ENCODE measurements at places on chromosomes 7 and 10.

DNA sequence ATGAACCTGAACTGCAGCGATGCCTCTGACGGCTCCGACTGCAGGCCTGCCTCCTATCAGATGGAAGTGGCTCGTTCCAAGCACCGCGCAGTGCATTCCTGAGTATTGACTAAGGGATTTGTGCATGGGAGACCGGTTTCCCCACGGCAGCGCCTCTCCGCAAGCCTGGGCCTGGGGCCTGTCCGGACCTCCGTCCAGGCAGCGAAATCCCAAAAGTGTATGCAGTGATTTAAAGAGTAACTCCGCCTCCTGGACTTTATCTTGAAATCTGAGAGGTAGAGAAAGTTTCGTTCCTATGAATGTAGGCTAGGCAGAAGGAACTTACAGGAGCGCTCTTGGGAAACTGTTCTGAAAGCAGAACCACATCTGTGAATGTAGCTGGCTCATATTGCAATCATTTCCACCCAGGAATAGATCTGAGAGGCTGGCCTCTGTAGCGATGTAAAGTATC, 106.2 kb upstream of the CELF2 start:
- no peak for DNase-seq

- DNase-seq = no peak
These were observed 629.3 kb upstream of the LRRN3 start for GRCh38 chr7:110461621-110462020.

DNA sequence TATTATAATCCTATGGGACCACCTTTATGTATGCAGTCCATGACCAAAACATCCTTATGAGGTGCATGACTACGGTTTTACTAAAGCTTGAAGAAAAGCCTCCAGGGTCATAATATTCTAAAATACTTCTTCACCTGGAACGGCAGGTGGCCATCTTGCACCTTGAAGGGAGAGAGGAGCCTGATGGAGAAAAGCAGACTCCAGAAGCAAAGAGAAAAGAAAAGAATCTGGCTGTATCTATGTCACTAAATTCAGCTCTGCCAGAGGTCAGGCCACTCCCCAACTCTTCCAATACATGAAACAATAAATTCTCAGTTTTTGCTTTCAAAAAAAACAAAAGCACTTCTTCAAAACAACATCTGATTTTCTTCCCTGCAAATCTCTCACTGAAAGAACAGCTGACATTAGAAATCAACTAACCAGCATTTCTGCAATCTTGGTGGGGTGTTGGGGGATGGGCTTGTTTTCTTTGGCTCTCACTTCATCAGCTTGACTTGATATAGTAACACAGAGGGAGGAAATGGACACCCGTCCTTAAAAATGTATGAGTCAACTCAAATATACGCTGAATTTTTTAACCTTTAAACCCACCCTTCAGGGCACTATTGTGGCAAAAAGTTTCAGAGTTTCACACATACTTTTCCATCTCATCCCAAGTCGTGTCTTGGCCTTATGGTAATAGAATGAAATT, 21.7 kb downstream of the HIBADH start:
- no peak for DNase-seq

DNA sequence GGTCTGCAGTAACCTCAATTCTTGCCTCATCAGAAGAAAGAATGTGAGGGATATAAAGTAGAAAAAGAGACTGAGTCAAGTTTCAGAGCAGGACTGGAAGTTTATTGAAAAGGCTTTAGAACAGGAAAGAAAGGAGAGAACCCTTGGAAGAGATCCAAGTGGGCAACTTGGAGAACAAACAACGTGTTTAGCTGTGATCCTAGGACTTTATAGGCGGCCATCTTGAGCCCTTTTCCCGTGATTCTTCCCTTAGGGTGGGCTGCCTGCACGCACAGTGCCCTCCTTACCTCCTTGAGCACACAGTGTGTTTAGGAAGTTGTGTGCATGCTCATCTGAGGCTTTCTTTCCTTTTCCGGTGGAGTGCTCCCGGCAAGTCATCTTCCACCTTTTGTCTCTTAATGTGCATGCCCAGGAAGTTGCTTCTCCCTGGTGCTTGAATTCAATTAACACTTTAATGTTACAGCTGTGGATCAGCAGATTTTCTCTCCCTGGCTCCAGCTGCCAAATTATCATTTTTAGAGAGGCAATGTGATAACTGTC, 59.8 kb downstream of the ENTPD1 start:
- DNase-seq = no peak

DNA sequence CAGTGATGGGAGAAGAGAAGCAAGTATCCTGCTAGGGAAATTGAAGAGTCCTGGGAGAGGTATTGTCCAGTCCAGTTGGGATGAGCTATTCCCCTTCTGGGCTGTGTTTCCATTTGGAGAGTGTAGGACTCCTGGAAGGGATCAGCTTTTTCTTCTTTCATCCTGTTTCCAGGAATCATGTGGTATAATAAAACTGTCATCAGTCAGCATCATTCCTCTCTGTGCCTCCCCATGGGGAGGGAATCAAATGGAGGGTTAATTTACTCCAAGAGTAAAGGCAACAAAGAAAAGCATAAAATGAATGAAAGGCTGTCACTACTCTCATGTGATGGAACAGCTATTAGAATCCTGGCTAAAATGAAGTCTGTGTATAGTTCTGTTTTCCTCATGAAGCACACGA, 429.9 kb downstream of the SORCS3 start:
- no peak for DNase-seq

DNA sequence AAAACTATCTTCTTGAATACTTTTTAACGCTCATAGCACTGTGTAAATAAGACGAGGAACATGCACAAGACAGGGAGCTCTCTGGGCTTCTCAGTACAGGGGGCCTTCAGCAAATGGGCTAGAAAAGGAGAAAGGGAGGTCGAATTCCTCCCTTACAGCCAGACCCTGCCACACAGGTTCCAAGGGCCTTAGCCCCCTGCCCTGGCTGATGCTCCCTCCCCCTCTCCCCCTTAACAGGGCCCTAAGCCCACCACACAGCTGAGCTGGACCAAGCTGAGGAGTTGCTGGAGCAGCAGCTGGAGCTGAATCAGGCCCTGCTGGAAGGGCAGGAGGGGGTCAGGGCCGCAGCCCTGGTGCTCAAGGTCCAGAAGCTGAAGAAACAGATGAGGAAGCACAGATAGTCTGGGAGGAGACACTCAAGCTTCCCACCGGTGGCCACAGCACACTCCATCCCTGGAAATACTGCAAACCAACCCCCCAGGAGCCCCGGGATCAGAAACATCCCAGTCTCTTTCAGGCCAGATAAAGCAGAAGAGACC, 153.9 kb downstream of the SNX13 start:
- no peak for DNase-seq

DNA sequence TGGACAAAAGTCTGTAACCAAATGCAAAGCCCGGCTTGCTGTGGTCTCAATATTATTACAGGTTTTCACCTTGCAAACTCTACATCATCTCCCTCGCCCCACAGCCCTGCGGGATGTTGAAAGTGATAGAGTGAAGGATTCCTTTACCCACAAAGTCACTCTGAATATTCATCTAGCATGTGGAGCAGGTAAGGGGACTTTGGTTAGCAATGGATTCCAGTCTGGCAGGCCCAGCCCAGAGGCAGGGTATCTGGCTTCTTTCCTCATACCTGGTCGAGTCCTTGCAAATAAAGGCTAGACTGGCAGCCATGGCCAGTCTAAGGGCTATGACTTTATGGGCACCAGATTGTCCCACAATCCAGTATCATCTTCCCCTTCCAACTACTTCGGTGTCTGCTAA, 3.2 kb downstream of the TAS2R40 start:
- no peak for DNase-seq

Measured in osteocyte (in vitro differentiated cells).